SW480 (cell line): ENCODE measurements at places on chromosomes 5 and 9.

GRCh38 chr5:177071666-177072385, 14.9 kb upstream of the FGFR4 start:
- DNase-seq, result peak; percentile 89

DNA sequence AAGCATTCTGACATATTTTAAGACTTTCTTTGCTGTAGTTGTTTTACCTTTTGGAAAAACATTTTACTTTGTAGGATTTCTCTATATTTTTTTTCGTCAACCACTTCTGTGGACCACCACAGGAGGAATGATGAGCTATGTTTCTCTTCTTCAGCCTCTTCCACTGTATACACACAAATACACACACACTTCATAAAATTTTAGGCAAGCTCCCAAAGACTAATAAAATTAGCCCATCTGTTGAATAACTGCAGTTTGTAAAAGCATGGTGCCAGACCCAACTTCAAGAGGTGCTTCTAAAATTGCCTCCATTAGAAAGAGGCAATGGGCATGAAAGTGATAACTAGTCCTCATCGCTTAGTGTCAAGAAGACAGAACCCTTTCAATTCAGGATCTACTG, 4.1 kb upstream of the CEP120 start:
- no peak for DNase-seq

GRCh38 chr5:83430130-83431010, 41.2 kb upstream of the VCAN start:
- DNase-seq, result peak; percentile 35

DNA sequence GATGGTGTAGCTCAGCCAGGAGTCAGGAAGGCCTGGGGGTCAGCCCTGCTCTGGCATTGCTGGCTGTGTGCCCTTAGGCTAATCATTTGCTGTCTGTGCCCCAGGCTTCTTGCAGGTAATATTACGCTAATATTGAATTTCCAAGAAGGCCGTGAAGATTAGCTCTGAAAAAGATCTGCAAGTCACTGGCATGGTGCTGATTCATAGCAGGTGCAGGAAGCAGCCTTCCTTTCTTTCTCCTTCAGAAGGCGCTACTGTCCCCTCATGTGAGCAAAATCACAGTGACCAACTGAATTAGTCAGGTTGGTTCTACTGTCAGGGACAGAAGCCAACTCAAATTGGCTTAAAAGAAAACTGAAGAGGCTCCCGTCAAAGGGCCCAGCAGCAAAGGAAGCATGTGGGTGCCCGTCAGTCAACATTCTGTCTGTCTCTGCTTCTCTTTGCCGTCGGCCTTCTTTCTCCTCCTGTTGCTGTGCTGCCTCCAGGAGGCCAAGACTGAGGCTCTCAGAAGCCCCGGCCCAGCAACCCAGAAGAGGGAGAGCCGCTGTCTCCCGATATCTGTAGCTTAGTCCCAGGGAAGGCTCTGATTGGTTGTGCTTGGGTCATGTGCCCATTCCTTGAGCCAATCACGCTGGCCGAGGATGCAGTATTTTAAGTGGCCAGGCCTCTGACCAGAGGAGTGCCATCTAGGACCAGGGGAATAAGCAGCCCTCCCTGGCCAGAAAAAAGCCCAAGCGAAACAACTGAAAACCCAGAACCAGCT, 67.8 kb upstream of the NEURL1B start:
- no peak for DNase-seq

DNA sequence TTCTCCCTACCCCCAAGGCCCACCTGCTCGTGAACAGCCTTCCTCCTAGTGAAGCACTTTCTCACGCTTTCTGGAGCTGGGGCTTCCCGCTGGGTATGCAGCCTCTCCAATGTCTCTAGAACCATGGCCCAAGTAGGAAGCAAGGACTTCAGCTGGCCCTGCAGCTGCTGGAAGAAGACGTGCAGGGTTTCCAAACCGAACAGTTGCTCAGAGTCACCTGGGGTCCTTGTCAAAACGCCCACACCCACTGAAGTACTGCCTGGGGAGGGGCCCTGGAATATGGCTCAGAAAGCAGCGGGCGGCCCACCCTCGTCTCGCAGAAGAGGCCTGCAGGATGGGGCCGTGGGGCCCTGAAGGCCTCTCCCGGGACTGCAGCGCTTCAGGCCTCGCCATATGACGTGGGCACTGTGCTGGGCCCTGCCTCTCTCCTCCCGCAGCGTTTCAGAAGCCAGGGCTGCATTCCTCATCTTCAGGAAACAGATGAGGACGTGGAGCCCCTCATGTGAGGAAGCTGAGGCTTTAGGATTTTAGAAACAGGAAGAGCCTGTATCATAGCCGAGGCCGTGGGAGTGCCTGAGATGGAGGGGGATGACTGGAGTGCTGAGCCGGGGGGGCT, 116.0 kb upstream of the LMX1B start:
- DNase-seq, result no peak

DNA sequence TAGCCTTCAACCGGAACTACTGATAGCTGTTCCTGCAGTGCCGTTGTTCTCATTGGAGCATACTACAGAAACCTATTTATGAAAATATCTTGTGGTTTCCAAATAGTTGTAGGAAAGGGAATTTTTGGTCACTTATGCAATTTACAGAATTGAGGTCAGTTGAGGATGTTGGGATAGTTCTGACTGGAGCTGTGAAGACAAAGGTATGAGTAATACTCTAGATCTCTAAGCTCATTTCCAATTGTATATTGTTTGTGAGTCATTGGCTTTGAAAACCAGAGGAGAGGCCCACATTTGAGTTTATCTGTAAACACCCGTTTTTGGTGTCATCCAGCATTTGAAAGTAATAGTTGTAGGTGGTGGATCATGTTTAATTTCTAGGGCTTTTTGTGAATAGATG, 561.3 kb upstream of the WWC1 start:
- peak; percentile 27 for DNase-seq

DNA sequence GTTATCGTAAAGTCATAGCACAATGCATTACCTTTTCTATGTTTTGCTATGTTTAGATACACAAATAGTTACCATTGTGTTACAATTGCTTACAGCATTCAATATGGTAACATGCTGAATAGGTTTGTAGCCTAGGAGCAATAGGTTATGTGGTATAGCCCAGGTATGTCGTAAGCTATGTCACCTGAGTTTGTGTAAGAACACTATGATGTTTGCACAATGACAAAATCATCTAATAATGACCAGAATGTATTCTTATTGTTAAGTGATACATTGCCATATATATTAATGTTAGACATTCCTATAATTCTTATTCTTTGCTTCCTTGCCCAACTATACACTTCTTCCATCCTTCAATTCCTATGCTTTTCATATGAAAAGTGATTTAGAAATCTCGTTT, 18.2 kb upstream of the DAB2 start:
- DNase-seq, result no peak

GRCh38 chr9:107933516-107933915, 443.9 kb upstream of the KLF4 start:
- no peak for DNase-seq

DNA sequence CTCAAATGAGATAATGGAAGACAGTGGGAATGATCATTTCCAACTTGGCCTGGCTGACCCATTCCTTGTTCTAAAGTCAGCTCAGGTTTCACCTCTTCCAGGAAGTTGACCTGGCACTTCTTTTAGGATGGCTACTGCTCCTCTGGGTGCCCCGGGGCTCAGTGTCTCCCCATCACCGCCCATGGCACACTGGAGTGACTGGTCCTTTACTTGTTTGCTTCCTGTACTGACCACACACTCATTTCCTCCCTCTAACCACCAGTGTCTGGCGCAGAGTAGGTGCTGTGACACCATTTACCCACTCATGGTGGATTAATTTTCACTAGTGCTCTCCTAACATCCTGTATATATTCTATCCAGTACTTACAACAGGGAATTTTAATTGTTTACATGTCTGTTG, 183.5 kb downstream of the CDK5RAP2 start:
- DNase-seq, result no peak

- no peak for DNase-seq
These were observed 395.2 kb downstream of the BNC2 start for GRCh38 chr9:16475257-16475656.

DNA sequence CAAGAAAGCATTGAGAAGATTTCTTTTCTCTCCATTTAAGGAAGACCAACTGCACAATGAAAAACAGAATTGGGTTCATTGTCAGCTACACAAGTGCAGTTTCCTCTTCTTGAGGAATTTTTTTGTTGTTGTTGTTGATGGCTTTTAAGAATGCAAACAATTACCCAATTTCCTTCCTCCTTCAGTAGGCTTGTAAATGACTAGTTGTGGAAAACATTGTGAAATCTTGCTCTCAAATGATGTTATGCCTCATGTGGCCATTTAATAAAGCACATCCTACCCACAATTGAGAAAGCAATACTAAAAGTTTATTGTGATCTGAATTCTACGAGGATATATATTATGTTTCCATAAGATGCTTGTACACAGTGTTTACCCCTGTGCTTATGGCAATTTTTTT, 171.6 kb downstream of the FAM174A start:
- peak; percentile 11 for DNase-seq

DNA sequence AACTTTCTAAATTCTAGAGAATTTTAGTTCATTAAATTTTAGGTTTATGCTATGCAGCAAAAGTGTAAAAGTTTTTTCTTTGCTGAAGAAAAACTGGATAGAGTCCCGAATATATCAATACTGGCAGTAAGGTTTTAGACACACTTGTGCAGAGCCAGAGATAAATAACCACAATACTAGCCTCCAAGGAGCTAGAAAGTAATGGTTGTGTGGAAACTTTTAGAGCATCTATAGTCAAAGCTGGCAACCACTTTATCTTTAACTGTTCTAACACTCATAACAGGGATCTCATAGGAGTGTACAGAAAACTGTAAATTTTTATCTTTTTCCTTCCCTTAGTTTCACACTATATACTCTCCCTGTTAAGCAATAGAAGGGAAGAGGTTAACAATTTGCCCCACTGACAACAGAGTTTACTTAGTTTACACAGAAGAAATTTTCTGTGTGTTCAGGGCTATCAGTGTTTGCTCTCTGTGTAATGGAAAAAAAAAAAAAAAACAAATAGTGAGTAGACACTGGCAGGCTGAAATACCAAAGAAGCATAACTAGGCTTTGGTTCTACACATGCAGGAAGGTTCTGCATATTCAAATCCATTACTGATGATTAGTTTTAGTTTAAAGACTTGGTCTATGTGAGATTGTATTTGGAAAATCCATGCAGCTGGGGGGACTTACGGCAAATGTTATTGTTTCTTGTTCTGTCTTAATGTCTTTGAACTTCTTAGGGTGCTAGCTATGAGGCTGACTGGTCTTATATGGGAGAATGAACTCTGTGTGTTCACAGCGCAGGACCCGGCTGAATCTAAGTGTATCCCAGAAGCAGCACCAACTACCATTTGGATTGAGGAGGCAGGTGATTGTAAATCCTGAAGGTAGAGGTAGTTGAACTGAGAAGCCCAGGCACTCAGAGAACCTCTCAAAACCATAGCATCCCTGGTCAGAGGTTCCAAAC, 187.6 kb downstream of the PCSK1 start:
- no peak for DNase-seq

GRCh38 chr5:156971415-156971814, 8.4 kb upstream of the TIMD4 start:
- DNase-seq, result no peak

DNA sequence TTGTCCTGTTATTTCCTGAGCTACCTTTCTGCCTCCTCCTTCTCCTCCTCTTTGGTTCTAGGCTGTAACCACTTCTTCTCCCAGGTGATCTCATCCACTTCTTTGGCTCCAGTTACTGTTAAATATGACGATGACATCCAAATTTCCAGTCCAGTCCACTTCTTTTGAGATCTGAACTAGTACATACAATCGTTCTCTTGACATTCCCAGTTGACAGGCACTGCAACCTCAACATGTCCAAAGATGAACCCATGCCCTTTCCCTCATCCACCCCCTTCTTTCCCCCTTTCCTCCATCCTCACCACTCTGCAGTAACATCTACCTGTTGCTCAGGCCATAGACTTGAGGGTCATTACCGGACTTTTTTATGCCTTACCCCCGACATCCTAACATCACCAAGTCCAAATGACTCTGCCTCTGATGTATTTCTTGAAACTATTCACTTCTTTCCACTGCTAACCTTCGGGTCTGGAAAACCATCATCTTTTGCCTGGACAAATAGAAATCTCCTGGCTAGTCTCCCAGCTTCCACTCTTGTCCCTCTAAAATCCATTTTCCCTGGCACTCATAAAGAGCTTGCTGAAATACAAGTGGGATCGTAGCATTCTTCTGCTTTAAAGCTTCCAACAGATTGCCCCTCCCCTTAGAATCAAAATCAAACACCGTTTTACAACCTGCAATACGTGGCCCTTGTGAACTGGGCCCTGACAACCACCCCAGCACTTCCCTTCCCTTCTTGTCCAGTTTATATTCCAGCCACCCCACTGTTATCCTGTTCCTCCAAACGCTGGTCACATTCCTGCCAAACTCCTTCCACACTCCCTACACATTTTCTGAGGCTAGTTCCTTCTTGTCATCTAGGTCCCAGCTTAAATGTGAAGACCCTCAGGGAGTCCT, 31.5 kb downstream of the KLF9 start:
- DNase-seq, result no peak

GRCh38 chr9:78900500-78900899, 603.6 kb downstream of the PSAT1 start:
- DNase-seq, result no peak

DNA sequence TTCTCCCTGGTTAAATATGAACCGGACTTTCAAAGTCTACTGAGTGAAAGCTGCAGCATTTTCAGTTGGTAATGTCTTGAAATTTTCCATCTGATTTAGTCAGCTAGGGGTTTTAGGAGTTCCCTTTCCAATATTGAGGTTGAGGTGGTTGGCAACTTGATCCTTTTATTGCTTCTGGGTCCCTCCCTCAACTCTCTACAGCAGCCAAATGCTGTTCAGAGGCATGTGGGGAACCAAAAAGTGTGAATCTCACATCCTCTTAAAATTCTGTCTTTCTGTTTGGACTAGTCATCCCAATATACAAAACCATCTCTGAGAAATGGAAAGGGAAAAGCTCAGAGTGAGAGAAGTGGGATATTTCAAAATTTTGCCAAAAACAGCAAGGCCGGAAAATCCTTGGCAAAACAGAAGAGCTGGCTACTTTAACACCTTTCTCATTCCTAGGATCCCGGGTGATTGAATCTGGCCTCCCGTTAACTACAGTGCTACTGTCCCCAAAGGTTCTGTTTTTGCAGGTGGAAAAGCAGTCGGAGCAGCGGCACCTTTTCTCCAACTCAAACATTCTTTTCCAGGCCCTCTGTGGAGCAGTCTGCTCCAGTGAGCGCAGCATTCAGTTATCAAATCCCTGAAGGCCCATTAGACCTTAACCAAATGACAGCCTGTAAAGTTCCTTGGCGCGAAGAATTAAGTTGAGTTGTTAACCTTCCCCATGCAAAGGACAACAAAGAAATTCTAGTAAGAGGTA, 345.9 kb upstream of the NUDT12 start:
- DNase-seq, result peak; percentile 21

GRCh38 chr5:131550606-131551005, 84.4 kb downstream of the RAPGEF6 start:
- DNase-seq, result no peak

DNA sequence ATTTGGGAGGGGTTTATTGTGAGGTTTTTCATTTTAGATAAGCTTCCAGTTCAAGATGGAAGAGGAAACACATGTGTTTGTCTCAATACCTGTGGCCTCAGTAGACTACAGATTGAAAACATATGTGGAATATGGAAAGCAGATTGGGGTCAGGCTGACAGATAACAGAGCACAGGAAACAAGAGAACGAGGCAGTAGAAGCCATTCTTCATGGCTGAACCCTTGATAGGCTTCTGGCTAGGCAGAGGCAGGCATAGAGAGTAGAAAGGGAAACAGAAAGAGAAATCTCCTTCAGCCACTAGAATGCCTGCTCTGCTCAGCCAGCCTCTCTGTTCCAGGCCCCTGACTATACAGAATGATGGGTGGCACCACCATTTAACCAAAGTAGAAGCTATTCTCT, 152.5 kb downstream of the MUSK start:
- no peak for DNase-seq

- no peak for DNase-seq
These were observed 70.4 kb upstream of the TLE1 start for GRCh38 chr9:81759680-81760215.
